ENCODE measurements at places on chromosomes 12 and 14.

- no peak for DNase-seq
Observed at GRCh38 chr14:100747021-100747586, 20.4 kb downstream of the DLK1 start.

DNA sequence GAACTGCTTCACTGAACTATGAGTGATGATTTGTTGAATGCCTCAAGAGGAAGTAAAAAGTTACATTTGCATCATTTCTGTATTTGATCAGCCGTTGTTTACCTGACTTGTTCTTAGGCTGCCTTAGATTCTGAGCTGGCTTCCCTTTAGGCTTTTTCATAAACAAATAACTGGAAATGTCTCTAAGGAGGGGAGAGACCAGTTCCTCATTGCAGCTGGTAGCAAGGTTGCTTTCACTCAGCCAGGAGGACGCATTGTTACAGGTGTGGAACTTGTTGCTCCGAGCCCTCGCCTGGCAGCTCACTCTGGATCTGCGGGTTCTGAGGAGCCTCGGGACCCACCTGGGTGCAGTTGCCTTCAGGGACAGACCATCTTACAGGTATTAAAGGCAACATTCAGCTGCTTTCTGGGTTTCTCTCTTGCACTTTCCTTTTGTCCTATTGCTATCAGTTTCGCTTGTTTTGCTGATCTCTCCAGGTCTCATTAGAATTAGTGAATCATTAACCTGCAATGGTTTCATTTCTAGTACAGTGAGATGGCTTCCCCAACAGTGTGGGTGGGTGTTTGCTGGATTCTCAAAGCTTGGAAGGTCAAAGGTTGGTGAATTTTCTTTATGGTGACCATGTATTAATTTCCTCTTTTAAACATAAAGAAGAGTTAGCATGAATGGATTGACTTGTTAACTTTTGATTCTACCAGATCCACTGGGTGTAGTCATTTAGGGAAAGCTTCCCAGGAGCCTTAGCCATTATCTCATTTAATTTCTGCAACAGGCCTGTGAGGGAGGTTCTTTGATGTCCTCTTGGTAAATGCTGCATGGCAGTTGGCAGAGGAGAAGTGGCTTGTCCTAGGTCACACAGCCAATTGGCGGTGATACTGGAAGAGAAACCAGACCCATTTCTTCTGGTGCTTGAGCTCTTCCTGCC, at the start of gene PLEKHG7:
Gene PLEKHG7, plus strand, starts transcription at position 236 of the 926 bp plus-strand sequence. CDS start 3,643 bp downstream, outside the sequence.
- DNase-seq: no peak

- no peak for DNase-seq
Observed at GRCh38 chr12:4420138-4420670, 25.4 kb downstream of the FGF6 start.

DNA sequence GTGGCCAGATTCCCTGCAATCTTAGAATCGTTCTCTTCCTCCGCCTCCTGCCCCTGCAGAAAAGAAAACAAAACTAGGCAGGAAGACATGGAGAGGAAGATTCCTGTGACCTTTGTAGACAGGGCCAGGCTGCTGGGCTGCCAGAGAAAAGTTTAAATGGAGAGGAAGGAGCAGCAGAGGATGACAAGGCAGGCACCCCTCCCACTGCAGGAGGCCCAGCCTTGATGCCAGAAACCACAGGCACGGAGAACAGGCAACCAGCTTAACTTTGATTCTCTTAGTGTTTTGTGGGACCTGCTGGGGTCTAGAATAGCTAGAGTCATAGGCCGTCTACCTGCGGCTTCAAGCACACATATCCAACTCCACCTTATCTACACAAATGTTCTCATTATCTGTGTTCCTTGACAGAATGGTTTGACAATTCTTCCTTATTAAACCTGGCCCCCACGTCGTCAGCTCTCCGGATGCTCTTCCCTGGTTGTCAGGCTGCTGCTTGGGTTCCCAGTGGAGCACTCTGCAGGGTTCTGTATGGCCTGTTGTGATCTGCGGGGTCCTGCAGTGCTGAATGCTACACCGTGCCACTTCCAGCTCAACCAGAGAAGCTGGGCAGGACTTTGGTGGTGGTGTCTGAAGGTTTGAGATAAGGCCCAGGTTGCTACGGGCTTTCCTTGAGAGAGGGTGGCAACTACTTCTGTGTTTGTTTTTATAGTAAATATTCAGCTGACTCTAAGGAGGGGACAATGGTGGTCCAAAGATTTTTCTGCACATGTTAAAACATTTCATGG, 609.5 kb downstream of the AACS start:
- no peak for DNase-seq

- DNase-seq: no peak
Observed at GRCh38 chr12:124686370-124687173, 119.2 kb upstream of the NCOR2 start.

- no peak for DNase-seq
Observed at GRCh38 chr14:69137843-69138535, 14.9 kb downstream of the DCAF5 start.

DNA sequence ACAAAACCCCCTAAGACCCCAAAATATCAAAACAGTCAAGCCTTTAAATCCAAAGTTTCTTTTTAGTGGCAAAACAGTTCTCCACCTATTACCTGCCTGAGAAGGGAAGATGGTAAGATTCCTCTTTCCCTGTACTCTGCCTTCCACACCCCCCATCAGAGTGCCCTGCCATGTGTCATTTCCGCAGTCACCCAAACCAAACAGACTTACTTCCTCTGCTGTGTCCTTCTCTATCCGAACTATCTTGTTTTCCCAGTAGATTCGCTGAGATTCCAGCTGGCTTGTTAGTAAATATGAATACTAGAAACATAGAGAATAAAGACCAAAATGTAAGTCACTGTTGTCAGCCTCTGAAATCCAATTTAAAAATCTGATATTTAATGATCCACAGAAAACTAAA, 30.4 kb downstream of the BRAP start:
- no peak for DNase-seq

DNA sequence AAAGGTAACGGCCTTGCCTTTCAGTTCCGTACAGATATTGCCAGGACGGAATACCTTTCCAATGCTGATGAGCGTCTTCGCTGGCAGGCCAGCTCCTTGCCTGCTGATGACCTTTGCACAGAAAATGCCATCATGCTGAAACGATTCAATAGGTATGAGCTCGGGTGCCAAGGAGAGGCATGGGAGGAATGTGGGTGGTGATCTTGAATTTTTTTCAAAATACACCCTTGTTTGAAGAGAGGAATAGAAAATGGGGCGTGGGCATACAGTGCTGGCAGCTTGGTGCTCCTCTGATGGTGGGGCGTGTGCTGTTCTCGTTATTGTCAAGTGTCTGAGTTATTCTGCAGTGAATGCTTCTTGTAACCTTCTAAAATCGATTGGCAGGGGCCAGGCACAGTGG, 52.5 kb downstream of the HSP90AA1 start:
- DNase-seq: no peak

- no peak for DNase-seq
Observed at GRCh38 chr12:47321436-47321835, 241.7 kb upstream of the AMIGO2 start.

DNA sequence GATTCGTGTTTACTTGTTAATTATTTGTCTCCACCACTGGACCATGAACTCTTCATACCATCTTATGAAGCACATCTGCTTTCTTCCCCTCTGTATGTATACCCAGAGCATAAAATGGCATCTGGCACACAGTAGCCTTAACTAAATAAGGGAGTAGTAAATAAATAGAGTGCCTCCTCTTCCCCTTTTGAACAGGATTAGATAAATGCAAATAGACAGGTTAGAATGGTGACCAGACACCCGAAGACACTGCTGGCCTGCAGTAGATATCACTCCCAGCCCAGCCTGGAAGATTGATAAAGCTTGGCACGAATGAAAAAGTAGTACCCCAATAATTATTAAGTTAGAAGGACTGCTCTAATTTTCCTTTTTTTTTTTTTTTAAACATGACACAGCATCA, 6.9 kb downstream of the GALNT4 start:
- DNase-seq: no peak

- no peak for DNase-seq
Observed at GRCh38 chr12:32714772-32715171, 35.7 kb downstream of the DNM1L start.

GRCh38 chr14:77862154-77862786, 62.4 kb downstream of the ADCK1 start:
- DNase-seq: peak; percentile 56

GRCh38 chr14:53651096-53651740, 305.4 kb downstream of the BMP4 start:
- DNase-seq: no peak

DNA sequence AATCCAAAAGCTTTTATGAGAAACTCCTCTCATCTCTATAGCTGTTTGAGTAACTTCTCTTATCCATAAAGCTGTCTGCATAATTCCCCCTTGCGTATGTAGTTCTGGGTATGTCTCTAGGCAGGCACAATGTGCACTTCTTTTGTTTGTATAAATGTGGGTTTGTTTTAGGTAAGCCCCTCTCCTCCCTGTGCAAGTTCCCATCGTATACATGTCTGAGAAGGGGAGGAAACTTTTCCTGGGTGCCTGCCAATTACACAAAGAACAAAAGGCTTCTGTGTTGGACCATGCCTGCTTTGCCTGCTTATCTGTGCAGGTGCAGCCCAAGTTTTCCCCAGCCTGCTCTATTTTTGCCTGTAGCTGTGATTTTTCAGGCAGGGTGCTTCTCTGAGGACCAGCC, 96.7 kb downstream of the CCER1 start:
- no peak for DNase-seq

DNA sequence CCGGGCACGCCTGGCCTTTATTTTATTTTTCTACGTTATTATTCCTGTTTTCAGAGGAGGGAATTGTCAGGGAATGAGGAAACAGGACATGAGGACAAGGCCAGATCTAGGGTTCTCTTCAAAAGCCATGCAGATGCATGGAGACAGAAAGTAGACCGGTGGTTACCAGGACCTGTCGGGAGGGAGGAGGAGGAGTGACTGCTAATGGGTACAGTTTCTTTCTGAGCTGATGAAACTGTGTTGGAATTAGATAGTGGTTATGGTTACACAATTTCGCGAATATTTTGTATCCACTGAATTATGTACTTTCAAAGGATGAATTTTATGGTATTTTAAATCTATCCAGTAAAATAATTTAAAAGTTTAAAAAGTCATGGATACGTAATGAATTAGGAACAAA, 11.3 kb downstream of the ZNF839 start:
- DNase-seq: no peak

DNA sequence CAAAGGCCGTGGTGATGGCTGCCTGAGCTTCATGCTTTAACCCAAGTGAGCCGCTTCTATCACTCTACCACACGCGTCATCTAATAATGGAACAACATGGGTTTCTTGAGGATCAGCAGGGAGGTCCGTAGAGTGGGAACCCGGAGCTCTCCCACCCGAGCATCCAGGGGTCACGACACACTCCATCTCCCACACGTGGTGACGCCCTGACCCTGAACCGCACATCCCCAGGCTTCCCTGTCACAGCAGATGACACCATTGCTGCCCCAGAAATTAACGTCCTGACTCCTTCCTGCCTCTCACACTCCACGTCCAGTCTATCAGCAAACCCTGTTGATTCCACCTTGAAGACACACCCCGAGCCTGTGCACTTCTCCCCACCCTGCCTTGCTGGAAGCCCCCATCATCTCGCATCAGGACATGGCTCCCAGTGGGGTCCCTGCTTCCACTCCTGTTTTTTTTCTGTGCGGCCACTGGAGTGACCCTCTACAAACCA, 163.2 kb downstream of the PIWIL1 start:
- DNase-seq: no peak

DNA sequence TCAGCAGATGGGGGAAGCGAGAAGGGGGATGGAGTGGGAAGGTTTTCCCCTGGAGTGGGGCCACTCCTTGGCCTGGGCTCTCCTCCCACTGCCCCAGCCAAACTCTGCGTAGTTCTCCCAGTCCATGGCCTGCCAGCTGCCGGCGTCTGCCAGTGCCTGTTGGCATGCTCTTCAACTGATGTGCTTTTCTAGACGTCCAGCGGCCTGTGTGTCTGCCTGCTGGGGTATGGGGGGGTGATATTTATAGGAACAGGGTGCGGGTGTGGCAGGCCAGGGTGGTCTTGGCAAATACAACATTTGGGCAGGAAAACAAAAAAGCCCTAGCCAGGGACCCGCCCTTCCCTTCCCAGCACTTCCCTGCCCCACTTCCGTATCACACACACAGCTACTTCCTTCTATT, 786.3 kb upstream of the NOVA1 start:
- DNase-seq: no peak

- DNase-seq: no peak
Observed at GRCh38 chr14:74548881-74549280, 55.3 kb downstream of the ISCA2 start.

- no peak for DNase-seq
Observed at GRCh38 chr14:78355109-78355508, 184.9 kb downstream of the NRXN3 start.

DNA sequence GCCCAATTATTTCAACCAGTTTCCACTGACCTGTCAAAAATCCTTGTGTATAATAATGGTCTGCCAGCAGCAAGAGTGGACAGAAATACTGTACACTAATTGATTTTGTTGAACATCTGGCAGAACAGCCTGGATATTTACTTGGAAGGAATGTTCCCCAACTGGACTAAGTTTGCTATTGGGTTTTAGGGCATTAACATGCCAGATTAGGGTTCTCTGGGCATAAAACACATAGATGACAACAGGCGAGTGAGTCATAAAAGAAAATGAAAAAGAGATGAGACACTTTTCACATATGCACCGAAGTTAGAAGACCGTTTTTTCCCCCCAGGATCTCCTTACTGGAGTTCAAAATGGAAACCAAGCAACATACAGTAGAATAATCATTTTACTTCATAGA, 236.3 kb upstream of the NAV3 start:
- no peak for DNase-seq

DNA sequence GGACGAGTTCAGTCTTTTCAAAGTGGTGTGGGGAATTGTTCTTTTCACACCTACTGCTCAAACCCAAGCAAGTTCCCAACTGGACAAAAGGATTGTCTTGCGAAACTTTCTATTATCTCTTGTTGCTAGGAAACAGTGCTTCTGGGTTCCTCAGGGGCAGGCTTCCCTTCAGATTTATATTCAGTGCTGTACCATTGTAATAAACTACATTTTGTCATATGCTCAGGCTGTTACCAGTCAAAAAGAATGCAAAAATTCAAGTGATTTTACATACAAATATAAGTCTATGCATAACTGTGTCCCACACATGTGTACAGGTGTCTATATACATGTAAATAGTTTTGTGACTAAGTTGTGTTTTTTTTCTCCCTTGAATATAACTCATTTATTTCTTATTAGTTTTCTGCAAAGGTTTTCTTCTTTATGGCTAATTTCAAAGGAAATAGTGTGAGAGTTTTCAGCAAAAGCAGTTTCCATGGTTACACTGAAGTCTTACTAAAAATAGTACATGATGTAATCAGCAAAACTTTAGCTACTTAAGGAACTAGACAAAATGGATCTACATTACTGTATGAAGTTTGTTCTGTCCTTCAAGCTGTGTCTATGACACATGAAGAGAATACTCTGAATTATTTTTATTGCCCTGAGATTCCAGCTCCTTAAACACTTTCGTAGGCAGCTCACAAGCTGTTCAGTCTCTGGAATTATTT, 430.2 kb upstream of the TMPO start:
- no peak for DNase-seq

GRCh38 chr12:124848621-124849380, 14.9 kb downstream of the SCARB1 start:
- no peak for DNase-seq
